T follicular helper cell (primary cell): ENCODE measurements at places on chromosomes 5 and 9.

DNA sequence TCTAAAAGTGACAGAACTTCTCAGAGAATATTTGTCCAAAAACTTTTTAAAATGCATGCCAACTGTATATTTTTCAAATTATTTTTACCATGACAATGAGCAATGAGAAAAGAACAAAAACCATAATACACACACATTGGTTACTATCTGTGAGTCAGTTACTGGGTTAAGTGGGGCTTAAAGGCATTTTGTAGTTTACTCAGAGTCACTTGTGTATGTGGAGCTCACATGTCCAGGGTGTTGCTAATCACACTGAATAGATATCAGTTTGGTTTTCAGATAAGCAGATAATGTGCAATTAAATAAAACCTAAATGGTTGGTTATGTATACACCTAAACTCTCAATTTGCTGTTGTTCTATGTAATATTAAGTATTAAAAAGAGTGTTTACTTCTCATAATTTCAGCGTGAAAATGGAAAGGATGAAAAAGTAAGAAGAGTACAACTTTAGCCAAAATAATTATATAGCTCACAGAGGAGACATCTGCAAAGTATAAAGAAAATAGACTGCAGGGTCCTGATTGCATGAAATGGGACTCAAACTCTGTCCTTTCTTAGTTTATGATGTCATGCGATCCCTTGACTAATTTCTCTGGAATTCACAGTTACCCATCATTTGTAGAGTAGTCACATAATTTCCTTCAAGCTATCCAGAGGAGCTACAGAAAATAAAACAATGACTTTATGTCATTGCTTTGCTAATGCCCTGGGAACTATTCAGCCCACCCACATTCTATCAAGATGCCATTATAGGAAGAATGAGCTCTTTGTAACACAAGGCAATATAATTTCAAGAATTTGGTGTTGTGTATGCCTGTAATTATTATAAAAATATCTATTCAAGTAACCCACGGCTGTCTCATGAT is 388.0 kb upstream of the ZNF608 start:
- no peak for DNase-seq

DNA sequence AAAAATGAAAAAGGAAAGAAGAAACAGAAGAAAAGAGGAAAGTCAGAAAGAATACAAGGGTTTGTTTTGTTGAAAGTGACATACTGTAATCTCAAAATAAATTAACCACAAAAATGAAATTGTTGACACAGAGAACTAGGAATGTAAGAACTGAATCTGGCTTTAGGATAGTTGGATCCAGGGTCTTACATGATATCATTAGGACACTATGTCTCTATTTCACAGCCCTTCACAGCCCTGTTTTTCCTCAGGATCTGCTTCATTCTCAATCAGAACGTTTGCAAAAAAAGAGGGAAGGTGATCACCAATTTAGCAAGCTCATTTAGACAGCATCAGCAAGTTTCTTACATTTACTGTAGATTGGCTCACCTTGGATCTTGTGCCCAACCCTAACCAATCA is 188.5 kb upstream of the NREP start:
- no peak for DNase-seq

DNA sequence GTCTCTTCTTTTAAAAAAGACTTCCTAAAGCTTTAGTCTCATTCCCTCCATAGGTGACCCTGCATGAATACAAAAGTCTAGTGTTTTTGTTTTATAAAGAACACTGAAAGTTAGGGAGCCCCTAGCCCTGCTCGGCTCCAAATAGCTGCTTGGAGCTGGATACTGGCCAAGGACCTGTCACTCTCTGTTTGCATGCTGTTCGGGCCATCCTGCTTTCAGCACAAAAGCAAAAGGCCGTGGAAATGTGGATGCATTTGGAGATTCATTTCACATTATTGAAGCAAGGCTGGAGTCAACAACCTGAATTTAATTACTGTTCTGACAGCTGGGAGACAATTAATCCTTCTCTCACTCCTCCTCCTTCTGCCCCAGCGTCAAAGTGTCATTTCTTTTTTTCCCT is 151.7 kb upstream of the NMUR2 start:
- DNase-seq = no peak

GRCh38 chr5:131769961-131770360 is 26.9 kb downstream of the FNIP1 start:
- no peak for DNase-seq

- DNase-seq = no peak
Observed at GRCh38 chr5:132821791-132822190, 8.7 kb downstream of the SHROOM1 start.

DNA sequence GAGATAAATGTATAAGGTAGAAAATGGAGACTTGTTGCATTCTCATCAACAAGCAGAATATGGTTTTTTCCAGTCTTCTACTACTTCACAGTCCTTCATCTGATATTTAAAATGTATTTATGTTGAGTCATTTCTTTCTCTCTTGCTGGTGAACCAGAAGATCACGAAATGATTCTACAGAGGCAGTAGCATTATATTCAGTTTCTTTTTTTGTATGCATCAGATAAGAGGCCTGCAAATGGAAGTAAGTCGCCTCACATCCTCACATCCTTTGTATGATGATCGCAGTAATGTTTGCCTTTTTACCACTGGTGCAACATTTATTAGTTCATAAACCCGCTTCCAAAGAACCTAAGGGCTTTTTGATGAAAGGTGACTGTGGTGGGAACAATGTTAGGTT is 22.1 kb upstream of the IL13 start:
- DNase-seq = no peak

GRCh38 chr5:83474991-83475390 is 3.4 kb downstream of the VCAN start:
- DNase-seq = no peak

DNA sequence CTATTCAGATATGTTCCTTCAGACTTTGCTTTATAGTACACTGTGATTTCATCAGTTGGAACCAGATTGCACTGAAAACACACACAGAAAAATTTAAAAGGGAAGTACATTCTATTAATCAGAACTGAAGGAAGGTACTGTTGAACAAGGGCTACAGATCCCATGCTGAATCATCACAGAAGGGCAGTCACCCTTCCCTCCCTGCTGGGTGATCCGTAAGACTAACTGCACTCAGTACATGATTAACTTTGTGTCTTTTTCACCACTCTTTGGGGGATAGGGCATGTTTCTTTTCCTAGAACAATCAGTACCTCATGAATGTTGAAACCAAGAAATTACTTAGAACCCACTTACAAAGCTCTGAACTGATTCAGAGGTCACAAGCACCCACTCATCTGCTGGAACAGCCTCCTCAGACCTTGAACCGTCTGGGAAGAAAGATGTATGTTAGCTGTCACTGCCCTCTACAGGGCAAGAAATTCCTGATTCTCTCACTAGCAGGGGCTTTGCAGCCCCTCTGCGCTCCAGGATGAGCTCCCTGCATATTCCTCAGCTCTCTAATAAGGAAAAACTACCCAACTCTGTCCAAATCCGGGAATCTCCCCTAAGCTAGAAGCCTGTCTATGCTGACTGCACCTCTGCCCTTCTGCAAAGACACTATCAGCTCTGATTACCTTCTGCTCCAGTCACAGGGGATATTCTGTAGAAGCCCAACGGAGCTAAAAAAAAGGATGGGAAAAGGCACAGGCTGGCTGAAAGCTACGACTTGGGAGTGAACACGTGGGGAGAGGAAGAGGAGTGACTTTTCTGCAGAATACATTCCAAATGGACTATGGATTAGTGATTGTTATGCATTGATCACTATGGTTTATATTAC is 51.0 kb downstream of the IARS1 start:
- no peak for DNase-seq

GRCh38 chr5:155066886-155067595 is 53.5 kb downstream of the KIF4B start:
- DNase-seq = no peak
